Right ventricle myocardium superior (tissue), 1 donor: ENCODE measurements at places on chromosomes 3 and 15. TPM values are rescaled to one million over a fixed set of nuclear protein-coding genes. Genes with fewer than 3 reads are reported as not detected.

The CPB1 gene
- total RNA-seq, result not detected

The SYNPR gene
- total RNA-seq, result not detected

The PRR20G gene
- not detected for total RNA-seq

The CLDN16 gene
- not detected for total RNA-seq

The THAP10 gene
- 3.9 TPM for total RNA-seq

The C3orf52 gene
- total RNA-seq, result 2.5 TPM

The ADPRH gene
- total RNA-seq, result 12.2 TPM
